OCI-LY7 (cell line): ENCODE measurements at places on chromosomes 12 and 14. TPM values are rescaled to one million over a fixed set of nuclear protein-coding genes. Genes with fewer than 3 reads are reported as not detected.

GLT8D2 gene
- not detected in 2 replicates for total RNA-seq

FAM222A gene
- total RNA-seq, result 1.8 and 2.4 TPM in 2 replicates

CLEC9A gene
- not detected in 2 replicates for total RNA-seq

ASB2 gene
- 16.1 and 23.6 TPM in 2 replicates for total RNA-seq

SPTB gene
- not detected in 2 replicates for total RNA-seq

NEUROD4 gene
- not detected in 2 replicates for total RNA-seq

ZBTB25 gene
- total RNA-seq, result 35.4 and 37.1 TPM in 2 replicates

RD3L gene
- total RNA-seq, result not detected in 2 replicates

NTN4 gene
- total RNA-seq, result not detected in 2 replicates

ST8SIA1 gene
- not detected in 2 replicates for total RNA-seq

AICDA gene
- total RNA-seq, result 38.5 and 55.9 TPM in 2 replicates

LRP1-AS gene
- total RNA-seq, result not detected in 2 replicates

CDCA3 gene
- total RNA-seq, result 151 and 161 TPM in 2 replicates

NRIP2 gene
- not detected in 2 replicates for total RNA-seq

PRICKLE1 gene
- total RNA-seq, result 0.13 TPM in 1 of 2 replicates, not detected in the other

NFKBIA gene
- 37.0 and 43.6 TPM in 2 replicates for total RNA-seq

KLHL33 gene
- total RNA-seq, result 0.09 and 0.11 TPM in 2 replicates

CMKLR1 gene
- not detected in 2 replicates for total RNA-seq

SLC22A17 gene
- not detected in 2 replicates for total RNA-seq

TEX52 gene
- total RNA-seq, result 0.29 TPM in 1 of 2 replicates, not detected in the other

SDR9C7 gene
- total RNA-seq, result not detected in 2 replicates
